ENCODE measurements at places on chromosomes 2 and 18.

- no peak for DNase-seq
Observed at GRCh38 chr2:160940699-160941098, 219.5 kb upstream of the TANK start.

- no peak for DNase-seq
Observed at GRCh38 chr2:106307860-106308259, 113.8 kb upstream of the UXS1 start.

DNA sequence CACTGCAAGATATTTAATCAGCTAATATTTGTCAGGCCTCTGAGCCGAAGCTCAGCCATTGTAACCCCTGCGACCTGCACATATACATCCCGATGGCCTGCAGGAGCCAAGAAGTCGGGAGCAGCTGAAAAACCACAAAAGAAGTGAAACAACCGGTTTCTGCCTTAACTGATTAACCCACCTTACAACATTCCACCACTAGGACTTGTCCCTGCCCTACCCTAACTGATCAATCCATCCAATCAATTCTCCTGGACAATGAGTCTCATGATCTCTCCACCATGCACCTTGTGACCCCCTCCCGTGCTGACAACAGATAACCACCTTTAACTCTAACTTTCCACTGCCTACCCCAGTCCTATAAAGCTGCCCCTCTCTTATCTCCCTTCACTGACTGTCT lies 945.4 kb upstream of the GYPC start:
- no peak for DNase-seq

- no peak for DNase-seq
Observed at GRCh38 chr2:100142393-100142792, at the start of gene AFF3. AFF3 (minus strand) TSS chr2:100142590; CDS start chr2:100104454, 38,136 bp downstream.

DNA sequence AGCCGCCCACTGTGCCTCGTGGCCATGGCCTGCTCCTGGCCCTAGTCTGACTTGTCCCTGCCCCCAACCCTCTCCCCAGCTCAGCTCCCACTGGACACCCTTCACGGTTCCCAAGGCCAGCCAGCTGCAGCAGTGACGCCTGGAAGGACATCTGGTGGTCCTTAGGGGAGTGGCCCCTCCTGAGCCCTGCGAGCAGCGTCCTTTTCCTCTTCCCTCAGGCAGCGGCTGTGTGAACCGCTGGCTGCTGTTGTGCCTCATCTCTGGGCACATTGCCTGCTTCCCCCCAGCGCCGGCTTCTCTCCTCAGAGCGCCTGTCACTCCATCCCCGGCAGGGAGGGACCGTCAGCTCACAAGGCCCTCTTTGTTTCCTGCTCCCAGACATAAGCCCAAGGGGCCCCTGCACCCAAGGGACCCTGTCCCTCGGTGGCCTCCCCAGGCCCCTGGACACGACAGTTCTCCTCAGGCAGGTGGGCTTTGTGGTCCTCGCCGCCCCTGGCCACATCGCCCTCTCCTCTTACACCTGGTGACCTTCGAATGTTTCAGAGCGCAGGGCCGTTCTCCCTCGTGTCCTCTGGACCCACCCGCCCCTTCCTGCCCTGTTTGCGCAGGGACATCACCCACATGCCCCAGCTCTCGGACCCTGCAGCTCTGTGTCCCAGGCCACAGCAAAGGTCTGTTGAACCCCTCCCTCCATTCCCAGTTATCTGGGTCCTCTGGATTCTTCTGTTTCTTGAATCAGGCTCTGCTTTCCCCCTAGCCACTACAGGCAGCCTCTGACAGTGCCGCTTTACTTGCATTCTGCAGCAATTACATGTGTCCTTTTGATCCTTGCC lies 35.8 kb downstream of the ANO7 start:
- no peak for DNase-seq

DNA sequence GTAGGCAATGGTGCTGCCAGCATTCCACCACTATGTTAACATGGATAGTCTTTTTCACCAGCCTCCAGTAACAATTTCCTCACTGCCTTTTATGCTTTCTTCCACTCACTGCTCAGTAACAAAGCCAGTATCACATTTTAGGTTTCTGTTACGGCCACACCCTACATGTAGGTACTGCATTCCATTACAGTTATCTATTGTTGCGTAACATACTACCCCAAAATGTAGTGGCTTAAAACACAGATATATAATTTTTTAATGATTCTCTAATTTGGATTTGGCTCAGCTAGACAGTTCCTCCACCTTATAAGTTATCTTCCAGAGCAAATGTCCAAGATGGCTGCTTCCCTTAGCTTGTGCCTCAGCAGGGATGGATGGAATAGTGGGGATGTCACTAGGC lies 498.7 kb upstream of the ACVR2A start:
- no peak for DNase-seq

- DNase-seq = no peak
Observed at GRCh38 chr2:28621172-28622100, 125.6 kb downstream of the PLB1 start.

- no peak for DNase-seq
Observed at GRCh38 chr2:207133820-207134519, 31.8 kb downstream of the KLF7 start.

DNA sequence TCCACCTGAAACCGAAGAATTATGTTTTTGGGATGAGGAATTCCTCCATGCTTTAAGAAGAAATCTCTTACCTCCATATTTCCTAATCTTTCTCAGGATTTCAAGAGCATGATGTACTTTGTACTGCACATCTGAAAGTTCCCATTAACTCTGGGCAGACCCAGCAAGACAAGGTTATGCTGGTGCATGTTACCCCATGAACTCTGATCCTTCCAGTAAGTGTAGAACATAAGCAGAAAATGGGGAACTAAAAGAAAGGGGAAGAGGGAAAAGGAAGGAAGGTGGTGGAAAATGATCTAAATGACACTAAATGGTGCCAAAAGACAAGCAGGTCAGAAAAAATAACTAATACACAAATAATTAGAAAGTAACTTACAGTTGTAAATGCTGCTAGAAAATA lies 50.7 kb downstream of the STRN start:
- DNase-seq = no peak

DNA sequence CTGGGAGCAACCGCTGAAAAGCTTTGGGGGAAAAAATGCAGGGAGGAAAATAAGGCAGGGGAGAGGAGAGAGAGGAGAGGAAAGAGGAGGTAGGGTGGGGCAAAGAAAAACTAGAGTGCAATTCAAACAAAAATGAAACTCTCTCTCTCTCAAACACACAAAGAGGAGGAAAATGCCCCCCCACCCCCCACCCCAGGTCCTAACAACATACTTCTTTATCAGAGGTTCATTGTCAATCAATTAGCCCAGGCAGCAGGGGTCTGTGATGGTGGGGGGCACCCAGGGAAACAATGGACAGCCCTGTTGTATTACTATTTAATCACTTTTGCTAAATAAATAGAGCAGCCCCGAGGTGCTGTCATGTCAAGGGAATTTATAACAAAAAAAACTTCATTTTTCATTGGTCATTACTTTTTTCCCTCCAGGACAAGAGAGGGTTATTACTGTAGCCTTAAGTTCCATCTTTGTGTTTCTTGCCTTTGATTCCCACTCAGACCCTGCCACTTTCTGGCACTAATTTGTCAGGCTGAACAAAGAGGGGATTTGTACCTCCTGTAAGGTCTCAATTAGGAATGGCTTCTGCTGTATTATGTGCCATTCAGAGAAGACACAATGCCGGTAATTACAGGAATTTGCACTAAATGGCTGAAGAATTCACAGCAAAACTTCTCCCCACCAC lies 55.0 kb downstream of the PLEKHM3 start:
- DNase-seq = no peak

DNA sequence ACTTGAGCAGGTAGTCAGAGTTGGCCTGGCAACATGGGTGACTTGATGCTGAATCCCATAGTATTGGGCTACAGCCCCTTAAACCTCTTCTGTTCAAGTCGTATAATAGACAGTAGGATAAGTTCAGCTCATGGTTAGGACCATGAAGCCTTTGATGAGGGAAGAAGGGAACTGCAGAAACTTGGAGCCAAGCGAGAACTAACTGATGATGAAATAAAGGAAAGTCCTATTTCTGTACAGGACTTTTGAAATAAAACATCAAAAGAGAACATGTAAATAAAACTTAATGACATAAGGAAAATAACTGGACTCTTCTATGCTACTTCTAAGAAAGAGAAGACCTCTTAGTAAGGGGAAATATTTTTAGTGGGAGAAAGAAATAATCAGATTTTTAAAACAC lies 51.2 kb upstream of the UGP2 start:
- DNase-seq = no peak

DNA sequence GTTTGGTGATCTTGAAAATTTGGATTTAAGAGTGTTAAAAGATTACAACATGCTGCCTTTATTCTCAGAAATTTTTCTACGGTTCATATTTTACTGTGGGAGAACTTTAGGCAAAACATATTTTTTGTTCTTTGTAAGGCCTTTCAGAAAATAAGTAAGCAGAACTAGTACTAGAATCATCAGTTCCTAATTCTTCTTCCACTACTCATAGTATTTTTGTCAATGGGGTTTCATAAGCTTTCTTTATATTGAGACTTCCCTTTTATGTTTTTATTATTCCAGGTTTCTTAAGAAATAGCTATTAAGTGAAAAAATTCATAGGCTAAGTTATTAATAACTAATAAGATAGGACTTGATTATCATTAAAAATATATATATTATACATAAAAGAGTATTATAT lies 12.4 kb downstream of the UGGT1 start:
- DNase-seq = no peak

DNA sequence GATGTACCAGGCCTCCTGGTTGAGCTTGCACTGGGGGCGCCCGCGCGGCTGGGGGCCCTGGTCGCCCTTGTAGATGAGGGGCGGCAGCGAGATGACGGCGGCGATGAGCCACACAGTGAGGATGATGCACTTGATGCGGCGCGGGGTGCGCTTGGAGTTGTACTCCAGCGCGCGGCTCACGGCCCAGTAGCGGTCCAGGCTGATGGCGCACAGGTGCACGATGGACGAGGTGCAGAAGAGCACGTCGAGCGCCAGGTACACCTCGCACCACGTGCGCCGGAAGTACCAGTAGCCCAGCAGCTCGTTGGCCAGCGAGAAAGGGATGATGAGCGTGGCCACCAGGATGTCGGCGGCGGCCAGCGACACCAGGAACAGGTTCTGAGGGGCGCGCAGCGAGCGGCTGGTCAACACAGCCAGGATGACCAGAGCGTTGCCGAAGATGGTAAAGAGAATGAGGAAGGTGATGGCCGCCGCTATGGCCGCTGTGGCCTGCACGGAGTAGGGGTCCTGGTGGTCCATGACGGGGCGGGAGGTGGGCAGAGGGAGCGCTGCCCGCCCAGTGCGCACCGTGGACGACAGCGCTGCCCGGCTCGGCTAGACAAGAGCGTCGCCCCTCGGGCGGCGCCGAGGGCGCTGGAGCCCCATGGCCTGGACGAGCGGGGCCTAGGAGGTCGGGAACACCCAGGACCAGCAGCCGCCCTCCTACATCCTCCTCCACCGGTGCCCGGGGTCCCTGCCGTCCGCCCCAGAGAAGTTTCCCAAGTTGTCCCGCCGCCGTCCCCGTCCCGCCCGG lies 544 bp downstream of the ADRA2B start:
- DNase-seq = peak; percentile 14

DNA sequence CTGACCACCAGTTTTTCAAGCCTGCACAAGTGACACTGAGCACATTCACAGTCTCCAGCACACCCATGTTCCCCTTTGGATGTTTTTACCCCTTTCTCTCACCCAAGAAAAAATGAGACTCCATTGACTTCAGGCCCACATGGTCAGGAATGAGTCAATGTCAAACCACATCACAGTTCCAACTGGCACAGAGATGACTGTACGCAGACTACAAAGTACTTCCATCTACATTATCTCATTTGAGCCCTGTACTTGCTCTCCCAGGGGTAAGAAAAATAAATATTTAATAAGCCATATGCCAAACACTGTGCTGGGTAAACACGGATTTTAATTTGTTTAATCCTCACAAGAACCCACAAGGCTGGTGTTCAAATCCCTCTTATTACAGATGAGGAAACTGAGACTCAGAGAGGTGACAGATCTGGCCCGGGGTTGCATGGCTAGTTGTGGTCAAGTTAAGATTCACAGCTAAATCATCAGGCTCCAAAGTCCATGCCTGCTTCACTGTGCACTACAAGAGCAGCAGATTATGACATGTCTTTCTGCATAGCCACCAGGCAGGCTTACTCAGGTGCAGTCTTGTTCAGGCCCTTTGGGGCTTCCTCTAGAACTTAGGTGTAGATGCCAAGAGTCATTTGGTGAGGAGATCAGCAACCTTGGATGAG lies 106.1 kb downstream of the TXNL1 start:
- no peak for DNase-seq

- no peak for DNase-seq
Observed at GRCh38 chr2:29097569-29097968, 17.6 kb upstream of the CLIP4 start.

DNA sequence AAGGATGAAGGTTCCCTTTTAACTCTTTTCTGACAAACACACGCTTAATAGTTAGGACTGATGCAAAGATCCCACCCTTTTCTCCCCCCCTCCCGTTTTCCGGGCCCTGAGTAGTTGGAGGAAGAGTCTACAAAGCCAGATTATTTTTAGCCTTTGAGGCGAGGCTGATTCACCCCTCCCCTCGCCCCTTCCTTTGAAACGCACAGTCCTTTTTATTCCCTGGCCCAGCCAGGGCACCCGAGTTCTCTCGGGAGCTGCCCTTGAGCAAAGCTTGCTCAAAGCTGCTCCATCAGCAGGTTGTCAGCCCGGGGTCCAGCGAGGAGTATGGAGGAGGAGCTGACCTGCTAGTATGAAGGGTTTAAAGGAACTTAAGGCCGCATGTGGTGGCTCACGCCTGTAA lies 47.1 kb upstream of the SPRED2 start:
- no peak for DNase-seq

DNA sequence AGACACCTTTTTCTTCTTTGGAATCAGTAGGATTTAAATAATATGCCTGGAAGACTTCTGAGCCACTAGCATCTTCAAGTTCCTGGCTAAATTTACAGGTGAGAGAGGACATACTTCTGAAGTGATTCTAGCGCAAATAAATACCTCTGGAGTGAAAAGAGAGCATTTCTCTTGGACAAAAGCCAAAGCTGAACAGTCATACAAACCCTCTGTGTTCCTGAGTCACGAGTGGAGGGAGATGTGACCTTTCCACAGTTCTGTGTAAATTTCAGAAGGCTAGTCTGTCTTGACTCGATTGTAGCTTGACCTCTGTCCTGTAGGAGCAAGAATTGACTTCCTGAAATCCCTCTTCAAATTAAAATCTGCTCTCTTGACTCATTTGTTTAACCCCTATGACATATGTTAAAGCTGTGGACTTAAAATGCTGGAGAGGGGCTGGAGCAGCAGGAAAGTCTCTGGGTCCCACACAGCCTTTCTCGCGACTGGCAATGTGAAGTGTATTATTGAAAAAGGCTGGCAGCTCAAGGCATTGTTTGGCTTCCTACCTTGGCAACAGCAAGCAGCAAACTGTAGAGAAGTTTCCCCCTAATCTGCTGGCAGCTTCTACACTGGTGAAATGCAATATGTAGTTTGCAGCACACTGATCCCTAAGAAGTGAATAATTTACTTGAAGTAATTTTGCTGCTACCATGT lies 79.6 kb upstream of the GCFC2 start:
- DNase-seq = no peak

DNA sequence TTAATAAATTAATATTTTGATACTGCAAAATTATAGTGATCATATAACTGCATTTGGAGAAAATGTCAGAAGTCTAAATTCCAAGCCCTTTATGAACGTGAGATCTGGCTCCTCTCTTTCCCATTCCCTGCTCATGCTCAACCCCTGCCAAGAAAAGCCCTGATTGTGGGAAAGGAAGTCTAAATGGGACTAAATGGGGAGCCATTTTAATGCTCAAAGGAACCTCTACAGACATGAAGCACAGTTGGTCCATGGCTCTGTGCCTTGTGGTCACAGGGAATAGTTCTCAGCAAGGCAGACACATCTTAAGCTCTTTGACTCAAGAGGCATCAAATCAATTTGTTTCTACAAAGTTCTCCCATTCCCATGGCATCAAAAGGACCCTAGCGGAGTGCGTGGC lies 29.3 kb upstream of the INSIG2 start:
- DNase-seq = no peak

GRCh38 chr2:189249171-189249570 lies 69.6 kb upstream of the COL5A2 start:
- DNase-seq = no peak
